Activated naive CD8-positive, alpha-beta T cell treated with anti-CD3 and anti-CD28 coated beads, Interleukin-2, amount 50 U/mL, for 16 hours (primary cell): ENCODE measurements at places on chromosomes 7 and 10.

GRCh38 chr10:11899067-11899876, 76.1 kb downstream of the PROSER2 start:
- DNase-seq: no peak

GRCh38 chr7:44390701-44391100, 65.3 kb upstream of the CAMK2B start:
- no peak for DNase-seq

DNA sequence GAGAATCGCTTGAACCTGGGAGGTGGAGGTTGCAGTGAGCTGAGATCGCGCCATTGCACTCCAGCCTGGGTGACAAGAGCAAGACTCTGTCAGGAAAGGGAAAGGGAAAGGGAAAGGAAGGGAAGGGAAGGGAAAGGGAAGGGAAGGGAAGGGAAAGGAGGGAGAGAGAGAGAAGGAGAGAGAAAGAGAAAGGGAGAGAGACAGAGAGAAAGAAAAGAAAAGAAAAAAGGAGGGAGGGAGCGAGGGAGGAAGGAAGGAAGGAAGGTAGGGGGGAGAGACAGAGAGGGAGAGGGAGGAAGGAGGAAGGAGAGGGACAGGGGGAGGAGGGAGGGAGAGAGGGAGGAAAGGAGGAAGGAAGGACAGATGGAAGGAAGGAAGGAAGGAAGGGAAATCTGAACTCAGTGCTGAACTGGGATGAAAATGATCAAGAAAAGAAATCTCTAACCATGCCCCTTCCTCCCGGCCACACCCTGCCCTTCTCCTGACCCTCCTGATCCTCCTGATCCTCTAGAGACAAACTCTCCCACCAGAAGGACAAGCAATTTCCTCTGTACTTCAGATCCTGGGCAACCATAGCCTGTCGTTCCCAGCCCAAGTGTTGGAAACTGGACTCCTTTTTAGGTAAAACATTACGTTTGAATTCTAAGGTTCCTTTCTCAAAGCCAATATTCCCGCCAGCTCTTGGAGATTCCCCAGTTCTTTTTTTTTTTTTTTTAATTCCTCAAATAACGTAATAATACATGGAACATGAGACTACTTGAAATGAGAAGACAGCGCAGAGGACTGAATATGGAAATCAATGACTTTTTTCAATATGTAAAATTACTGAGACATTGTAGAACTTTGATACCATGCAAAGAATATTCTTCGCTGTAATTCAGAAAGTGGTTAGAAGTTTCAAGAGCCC, 32.1 kb downstream of the NMT2 start:
- DNase-seq: no peak

GRCh38 chr10:37794305-37794976, 63.0 kb downstream of the ZNF248 start:
- DNase-seq: no peak

- no peak for DNase-seq
These were observed 7.7 kb downstream of the SLC37A3 start for GRCh38 chr7:140390466-140391190.
